ENCODE measurements at places on chromosomes 12 and 14.

DNA sequence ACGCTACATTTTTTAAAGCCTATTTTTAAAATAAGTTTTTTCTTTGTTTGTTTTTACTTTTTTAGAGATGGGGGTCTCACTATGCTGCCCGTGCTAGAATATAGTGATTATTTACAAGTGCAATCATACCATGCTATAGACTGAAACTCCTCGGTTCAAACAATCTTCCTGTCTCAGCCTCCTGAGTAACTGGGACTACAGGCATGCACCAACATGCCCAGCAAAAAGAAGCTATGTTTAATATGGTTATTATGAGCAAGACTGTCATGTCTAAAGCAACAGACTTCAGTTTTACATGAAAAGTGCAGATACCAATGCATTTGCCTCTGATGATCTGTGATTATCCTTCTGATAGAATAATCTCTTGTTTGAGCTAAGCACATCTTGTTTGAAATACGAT lies 45.6 kb upstream of the SGPP1 start:
- no peak for DNase-seq

DNA sequence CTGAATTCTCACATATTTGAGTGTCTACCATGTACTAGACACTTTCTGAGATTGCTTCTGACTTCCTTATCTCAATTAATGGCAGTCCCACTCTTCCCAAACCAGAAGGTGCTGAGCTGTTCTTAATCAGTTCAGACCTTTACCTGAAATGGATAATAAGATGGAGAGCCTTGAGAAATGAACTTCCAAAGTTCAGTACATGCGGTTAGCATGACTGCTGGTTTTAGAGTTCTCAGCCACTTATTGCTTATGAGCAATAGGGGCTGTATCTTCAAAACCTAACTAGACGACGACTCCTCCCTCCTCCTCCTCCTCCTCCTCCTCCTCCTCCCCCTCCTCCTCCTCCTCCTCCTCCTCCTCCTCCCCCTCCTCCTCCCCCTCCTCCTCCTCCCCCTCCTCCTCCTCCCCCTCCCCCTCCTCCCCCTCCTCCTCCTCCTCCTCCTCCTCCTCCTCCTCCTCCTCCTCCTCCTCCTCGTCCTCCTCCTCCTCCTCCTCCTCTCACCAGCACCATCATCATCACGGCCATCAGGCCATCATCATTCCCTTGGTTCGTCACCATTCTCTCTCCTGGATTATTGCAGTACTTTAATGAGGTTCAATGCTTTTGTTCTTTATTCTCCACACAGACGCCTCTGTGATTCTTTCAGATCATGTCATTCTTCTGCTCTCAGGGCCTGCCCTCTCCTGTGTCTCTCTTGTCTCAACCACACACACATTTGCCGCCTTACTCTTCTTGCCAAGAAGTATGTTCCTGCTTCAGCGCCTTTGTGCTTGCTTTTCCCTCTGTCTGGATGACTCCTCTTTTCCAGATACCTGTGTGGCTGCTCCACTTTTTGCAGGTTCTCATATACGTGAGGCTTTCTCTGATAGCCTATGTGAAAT lies 2.7 kb downstream of the PCNX1 start:
- no peak for DNase-seq

DNA sequence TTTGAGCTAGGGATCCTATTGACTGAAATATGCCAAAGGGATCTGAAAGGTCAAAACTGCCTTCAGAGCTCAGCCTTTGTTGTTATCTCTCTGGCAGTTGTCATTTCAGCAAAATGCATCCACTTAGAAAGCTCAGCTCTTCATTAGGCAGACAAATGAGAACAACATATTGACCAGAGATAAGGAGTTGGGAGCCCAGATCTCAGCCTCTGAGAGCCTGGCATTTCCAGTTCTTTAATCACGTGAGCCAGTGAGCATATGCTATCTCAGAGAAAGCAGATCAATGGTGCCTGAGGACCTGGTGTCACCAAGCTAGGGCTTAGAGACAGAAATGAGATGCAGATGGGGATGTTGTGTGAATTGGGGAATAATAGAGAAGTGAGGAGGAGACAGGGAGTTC lies 101.1 kb downstream of the DAD1 start:
- DNase-seq: no peak

GRCh38 chr12:67754933-67755697 lies 106.6 kb downstream of the DYRK2 start:
- no peak for DNase-seq

GRCh38 chr14:77052281-77053044 lies 24.0 kb upstream of the IRF2BPL start:
- no peak for DNase-seq

- no peak for DNase-seq
Measured at GRCh38 chr14:52235434-52235833, 32.1 kb upstream of the PTGDR start.

GRCh38 chr12:95571369-95571768 lies 20.1 kb upstream of the USP44 start:
- DNase-seq: no peak

DNA sequence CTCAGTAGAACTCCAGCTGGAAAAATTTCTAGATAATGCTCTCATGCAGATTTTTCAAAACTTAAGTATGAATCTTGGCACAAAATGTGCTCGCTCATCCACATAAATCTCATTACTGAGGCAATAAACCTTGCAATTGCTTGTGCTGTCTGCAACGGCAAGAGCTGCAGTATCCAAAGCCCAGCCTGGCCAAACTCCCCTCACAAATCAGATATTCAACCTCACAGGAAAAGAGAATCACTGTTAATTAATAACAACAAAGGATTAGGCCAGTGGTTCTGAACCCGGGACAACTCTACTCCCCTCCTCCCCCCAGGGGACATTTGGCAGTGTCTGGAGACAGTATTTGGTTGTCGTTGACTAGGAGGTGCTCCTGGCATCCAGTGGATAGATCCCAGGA lies 19.2 kb upstream of the CORO1C start:
- DNase-seq: no peak

GRCh38 chr12:40207551-40207950 lies 17.2 kb upstream of the LRRK2 start:
- no peak for DNase-seq

DNA sequence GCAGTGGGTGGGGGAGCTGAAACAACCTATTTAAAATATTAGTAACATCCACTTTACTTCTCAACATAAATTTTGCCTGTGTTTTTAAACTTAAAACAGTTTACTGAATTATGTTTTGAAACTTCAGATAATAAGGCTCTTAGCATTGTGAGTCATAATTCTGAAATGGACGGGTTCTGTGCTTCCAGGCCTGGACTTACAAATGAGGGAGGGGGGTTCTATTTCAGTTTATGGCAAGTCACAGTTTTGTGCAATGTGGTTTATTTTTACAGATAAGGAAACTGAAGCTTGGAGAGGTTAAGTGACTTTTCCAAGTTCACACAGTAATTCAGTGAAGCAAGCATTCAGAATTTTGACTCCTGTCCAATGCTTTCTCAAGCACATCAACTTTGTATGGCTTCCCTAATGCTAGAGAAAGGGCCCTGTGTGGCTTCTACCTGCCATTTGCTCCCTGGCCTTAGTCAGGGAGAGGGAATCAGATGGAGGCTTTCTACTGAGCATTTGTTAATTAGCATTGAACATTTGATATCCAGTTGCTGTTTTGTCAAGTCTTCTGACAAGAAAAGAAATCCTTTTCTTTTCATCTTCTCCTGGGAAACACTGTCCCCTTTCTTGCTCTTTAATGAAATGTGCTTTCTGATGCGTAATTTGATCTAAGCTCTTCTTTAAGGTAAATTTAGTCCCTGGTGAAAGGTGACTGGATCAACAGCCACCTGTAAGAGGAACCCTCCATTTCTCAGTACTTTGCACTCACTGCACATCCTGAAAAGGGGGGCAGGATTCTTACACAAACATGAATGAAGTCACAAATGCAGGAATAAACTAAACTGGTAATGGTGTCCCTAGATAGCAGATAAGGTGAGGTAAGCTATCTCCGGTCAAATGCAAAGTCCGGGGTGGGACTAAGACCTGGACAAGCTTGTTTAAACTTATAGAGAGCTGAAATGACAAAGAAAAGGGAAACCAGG lies 2.5 kb upstream of the SALL2 start:
- no peak for DNase-seq

DNA sequence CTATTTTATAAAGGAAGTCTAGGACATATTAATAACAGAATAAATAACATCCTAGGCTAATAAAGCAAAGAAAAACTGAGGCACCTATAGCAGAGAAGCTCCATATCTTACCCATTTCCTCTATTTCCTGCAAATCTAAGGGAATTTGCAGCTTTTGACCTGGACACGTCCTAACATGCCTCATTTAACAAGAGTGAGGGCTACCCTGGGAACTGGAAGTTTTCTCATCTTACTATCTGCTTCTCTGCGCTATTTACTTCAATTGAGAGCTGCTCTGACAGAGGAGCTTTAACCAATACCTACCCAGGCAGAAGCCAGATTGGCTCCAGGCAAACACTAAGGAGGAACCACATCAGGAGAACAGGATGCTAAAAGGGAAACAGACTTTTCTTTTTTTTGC lies 5.7 kb downstream of the YBX3 start:
- DNase-seq: no peak

DNA sequence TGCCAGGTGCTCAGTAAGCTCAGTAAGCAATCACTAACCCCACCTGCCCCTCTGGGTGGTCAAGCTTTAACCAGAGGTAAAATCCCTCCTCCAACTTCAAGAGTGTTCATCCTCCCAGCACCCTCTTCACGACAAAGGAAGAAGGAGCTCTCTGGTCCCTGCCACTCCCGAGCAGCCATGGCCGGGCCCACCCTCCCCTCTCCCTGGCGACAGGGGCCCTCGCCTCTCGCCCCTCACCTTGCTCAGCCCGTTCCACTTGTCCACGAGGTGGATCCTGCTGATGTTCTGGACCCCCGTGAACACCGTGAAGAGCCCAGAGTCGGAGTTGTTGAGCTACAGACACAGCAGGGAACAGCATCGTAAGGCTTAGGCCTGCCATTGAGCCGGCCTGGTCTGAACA lies 52.0 kb downstream of the SCARB1 start:
- DNase-seq: no peak

DNA sequence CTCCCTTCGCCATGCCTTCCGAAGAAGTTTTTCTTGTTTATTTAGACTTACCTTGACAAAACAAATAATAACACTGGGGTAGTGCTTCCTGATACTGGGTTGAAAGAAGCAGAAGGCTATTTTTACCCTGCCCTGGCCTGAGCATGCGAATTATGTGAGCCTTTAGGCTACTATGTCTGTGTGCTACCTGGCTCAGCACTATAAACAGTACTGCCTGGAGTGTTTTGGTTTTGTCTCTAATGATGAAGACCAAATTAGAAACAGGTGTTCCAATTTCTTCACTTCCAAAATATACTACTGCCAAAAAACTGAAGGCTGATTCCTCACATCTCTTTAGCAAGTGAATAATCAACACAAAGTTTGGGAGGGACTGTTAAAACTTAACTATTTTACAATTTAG lies 7.6 kb upstream of the OVCH1 start:
- no peak for DNase-seq

- no peak for DNase-seq
Measured at GRCh38 chr12:93407054-93407962, 29.6 kb downstream of the NUDT4 start.

DNA sequence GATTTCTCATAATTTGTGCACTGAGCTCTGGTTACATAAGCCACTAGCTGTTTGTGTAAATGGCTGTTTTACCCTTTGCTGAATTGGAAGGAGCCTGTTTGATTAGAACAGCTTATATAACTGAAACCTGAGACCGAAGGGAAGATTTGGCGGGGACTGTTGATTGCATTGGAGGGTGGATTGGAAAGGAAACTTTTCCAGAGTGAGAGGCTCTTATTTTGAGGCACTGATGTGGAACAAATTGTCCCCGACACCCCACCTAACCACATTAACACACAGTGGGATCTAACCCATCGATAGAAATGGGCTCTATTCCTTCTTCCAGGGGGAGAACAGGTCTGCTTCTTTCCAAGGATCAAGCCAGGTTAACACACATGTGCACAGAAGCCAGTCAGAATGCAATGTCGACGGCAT lies 51.7 kb downstream of the TMEM30B start:
- DNase-seq: no peak

- DNase-seq: no peak
Measured at GRCh38 chr12:95462081-95462480, 11.9 kb upstream of the METAP2 start.

DNA sequence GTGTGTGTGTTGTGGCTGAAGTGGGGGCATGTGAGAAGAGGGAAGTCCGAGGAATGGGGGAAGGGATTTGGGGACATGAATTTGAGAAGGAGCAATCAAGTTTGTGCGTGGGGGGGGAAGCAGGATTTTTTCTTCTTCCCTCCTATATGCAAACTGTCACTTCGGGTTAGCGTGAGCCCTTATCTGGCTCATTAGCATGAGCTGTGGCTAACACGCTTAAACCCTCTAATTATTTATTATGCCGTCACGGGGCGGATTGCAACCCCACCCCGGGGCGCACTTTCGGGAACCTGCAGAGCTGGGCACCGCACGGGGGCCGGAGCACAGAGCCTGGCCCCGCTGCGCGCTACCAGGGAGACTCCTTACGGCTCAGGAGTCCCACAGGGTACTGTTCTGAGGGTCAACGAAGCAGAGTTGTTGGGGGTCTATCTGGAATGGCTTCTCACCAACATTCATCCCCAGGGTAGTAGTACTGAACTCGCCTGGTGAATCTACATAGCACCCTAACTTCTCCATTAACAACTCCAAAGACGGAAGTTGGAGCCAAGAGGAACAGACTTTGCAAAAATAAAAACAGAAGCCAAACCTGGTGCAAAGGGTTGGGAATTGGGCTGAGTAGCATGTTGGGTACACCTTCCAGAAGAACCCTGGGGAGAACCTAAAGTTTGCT lies 6.4 kb upstream of the ASCL1 start:
- DNase-seq: no peak

DNA sequence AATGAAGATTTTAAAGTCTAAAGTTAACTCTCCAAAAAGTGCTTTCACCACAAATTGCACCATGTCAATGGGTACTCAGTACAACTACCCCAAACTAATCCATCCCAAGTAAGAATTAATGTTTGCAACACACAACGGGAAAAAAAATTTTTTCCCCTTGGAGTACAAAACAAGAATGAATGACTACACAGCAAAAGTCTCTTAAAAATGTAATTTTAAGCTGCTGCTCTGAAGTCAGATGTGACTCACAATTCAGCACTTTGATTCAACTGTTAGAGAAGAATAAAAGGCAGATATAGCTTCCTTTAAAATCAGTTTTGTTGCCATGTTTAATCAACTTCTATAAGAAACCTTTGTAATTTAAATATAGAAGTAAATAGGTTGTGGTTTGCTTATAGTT lies 42.5 kb upstream of the VPS33A start:
- no peak for DNase-seq

GRCh38 chr14:68741839-68742470 lies 50.9 kb downstream of the ZFP36L1 start:
- no peak for DNase-seq

All from activated T-cell treated with anti-CD3 and anti-CD28 coated beads for 48 hours (primary cell).